ENCODE measurements at places on chromosomes 5 and 9.

GRCh38 chr9:123423311-123423640 lies 67.3 kb downstream of the CRB2 start:
- no peak for DNase-seq

DNA sequence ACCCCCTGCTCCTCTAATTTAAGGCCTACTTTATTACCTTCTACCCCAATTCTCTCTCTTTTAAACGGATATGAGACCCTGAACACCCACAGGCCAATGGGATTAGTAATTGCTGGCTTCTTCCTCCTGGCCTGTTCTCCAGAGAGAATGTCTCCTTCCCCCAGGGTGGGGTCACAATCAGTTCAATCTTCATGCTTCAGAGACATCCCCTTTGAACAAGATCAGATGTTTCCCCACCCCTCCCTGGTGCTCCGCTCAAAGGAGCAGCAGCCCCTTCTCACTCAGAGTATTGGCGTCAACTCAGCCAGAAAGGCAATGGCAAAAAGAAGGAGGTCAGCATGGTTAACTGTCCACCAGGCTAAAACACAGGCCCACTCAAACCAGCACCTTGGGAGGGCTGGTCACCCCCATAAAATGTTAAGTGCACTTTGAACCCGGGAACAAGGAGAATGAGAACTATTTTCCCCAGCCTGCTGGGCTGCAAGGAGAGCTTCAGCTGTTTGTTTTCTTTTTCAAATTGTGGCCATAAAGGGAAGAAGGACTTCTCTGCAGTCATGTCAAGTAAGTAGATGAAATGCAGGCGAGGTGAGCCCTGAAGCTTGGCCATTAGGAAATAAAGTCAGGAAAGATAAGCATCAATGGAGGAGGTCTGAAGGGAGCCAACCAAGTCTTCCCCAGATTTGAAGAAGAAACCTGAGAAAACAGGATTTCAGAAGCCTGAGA lies 20.1 kb downstream of the LHFPL2 start:
- no peak for DNase-seq

DNA sequence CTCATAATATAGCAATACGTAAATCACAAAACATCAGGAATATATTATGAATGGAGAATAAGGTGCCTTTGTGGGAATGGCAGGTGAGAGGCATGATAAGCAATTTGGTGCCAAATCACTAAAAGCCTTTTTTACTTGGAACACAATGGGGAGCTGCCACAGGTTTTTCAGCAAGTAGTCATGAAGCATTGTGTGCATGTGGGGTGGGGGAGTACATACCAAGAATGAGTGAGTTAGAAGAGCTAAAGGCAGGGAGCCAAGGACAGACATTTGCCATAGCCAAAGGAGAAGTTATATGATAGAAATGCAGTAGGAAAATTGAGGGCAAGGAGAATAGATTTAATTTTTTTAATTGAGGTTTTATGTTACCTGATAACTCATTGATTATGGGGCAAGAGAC lies 445.0 kb upstream of the SMC2 start:
- DNase-seq: no peak

DNA sequence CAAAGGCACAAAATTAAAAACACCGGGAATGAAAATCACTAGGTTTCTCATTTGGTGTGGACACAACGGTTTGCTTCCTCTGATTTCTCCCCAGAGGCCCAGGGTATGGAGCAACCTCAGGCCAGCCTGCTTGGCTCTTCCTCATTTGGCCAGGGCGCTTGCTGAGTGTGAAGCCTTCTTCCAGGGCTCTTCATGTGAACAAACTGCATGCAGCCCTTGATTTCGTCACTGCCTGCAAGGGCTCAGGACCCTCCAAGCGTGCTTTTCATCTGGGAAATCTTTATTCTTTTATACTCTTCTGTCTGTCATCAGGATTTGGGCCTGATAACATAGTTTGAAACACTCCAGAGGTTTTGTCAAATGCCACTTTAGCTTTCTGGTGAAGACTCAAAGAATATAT lies 122.6 kb upstream of the KLF4 start:
- peak; percentile 95 for DNase-seq

GRCh38 chr5:131488463-131488862 lies 146.6 kb downstream of the RAPGEF6 start:
- peak; percentile 92 for DNase-seq

Data from MV-4-11 (cell line).